Heart left ventricle (tissue), 16 donors: ENCODE measurements at places on chromosomes 16 and 17. TPM values are rescaled to one million over a fixed set of nuclear protein-coding genes. Genes with fewer than 3 reads are reported as not detected.

CTRL gene
- 0.23 TPM for total RNA-seq

SMPD3 gene
- not detected for total RNA-seq

ATP1B2 gene
- 6.6 TPM for total RNA-seq

NOXO1 gene
- total RNA-seq = not detected

KRT28 gene
- not detected for total RNA-seq

CCL2 gene
- total RNA-seq = 49.0 TPM

TMIGD1 gene
- total RNA-seq = not detected

HID1 gene
- total RNA-seq = 5.7 TPM

PDIA2 gene
- 1.7 TPM for total RNA-seq

EFCAB5 gene
- 0.75 TPM for total RNA-seq

HOXB4 gene
- total RNA-seq = 1.7 TPM

CMTM2 gene
- total RNA-seq = 0.52 TPM

IRX6 gene
- 6.7 TPM for total RNA-seq

DNA sequence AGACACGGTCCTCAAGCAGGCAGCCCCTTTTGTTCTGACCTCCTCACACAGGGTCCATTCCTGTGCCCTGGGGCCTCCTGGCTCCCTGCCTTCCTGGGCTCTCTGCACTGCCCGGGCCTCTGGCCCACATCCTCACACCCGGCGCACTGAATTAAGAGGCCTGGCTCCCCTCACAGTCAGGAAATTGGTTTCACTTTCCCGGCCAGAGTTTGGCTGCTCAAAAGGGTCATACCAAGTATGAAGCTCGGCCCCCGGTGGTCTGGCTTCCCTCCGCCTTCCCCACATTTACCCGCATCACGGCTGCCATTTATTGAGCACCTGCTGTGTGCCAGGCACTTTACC is 220.0 kb downstream of the NTN1 start:
- DNase-seq = peak; percentile 62
- peak overlapping the region; percentile 100 for H3K27ac ChIP-seq
- peaks cover 38% of the 10 kb centered on the region for H3K4me1 ChIP-seq
- H3K36me3 ChIP-seq = no peaks in the 10 kb centered on the region

- H3K4me3 ChIP-seq = no peak overlapping the region
- peaks cover 17% of the 10 kb centered on the region for H3K36me3 ChIP-seq
- no peak for DNase-seq
- peaks cover 12% of the 10 kb centered on the region for H3K4me1 ChIP-seq
- no peaks in the 10 kb centered on the region for H3K27me3 ChIP-seq
These were observed 5.8 kb downstream of the SEPHS2 start for GRCh38 chr16:30439720-30440348.

GRCh38 chr17:76484228-76484725 is 16.9 kb downstream of the AANAT start:
- H3K27ac ChIP-seq = no peak overlapping the region
- H3K36me3 ChIP-seq = no peaks in the 10 kb centered on the region
- no peaks in the 10 kb centered on the region for H3K27me3 ChIP-seq
- no peak overlapping the region for H3K4me3 ChIP-seq
- peaks cover 10% of the 10 kb centered on the region for H3K4me1 ChIP-seq

DNA sequence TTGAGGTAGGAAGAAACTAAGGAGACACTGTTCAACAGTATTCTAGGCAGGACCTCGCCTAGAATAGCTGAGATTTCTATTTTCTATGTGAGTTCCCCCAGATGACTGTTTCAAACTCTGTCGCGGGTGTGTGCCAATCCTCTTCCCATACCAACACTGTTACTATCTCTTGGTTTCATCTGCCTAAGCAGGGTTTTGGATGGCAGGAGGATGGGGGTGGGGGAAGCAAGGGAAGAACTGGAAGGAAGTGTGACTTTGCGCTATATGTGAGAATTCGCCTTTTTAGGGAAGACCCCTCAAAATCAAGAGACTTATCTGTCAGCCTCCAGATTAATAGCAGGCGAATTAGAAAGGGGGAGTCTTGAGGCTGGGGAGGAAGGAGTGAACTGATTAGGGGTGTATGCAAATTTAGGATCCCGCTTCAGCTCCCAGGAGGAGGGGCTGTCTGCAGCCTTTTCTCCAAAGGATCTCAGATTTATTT is 521 bp upstream of the G6PC3 start:
- no peaks in the 10 kb centered on the region for H3K27me3 ChIP-seq
- peak overlapping the region; percentile 85 for H3K4me3 ChIP-seq
- peak overlapping the region; percentile 85 for H3K27ac ChIP-seq

GRCh38 chr17:31286587-31286986 is 10.5 kb downstream of the OMG start:
- DNase-seq = no peak
- no peak overlapping the region for H3K27ac ChIP-seq
- H3K4me1 ChIP-seq = no peaks in the 10 kb centered on the region
- no peaks in the 10 kb centered on the region for H3K36me3 ChIP-seq
- no peak overlapping the region for H3K4me3 ChIP-seq

DNA sequence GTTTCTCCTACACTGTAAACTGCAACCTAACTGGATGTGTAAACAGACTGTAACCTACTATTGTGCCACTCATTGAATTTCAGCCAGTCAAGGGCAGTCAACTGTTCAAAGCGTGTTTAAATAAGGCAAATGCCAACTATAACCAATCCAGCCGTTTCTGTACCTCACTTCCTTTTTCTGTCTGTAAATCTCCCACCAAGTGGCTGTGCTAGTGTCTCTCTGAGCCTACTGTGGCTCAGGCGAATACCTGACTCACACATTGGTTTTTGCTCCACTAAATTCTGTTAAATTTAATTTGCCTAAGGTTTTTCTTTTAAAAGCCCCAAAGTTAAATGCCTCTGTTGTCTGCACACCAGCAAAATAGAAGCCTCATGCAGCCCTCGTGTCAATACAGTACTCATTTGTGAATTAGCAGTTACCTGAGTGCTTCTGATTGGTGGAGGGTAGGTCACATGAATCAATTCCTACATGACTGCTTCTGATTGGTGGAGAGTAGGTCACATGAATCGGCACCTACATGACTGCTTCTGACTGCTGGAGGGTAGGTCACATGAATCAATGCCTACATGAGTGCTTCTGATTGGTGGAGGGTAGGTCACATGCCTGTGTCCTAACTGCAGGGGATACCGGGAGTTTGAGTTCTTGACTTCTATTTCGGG is 31.1 kb upstream of the CCR7 start:
- H3K4me3 ChIP-seq = no peak overlapping the region
- DNase-seq = no peak
- H3K4me1 ChIP-seq = no peaks in the 10 kb centered on the region
- H3K27ac ChIP-seq = no peak overlapping the region

- H3K27ac ChIP-seq = no peak overlapping the region
- H3K27me3 ChIP-seq = peaks cover 7% of the 10 kb centered on the region
- no peak overlapping the region for H3K4me3 ChIP-seq
- H3K36me3 ChIP-seq = no peaks in the 10 kb centered on the region
- no peak for DNase-seq
These were observed 26.9 kb downstream of the DNAH2 start for GRCh38 chr17:7744416-7744815.

DNA sequence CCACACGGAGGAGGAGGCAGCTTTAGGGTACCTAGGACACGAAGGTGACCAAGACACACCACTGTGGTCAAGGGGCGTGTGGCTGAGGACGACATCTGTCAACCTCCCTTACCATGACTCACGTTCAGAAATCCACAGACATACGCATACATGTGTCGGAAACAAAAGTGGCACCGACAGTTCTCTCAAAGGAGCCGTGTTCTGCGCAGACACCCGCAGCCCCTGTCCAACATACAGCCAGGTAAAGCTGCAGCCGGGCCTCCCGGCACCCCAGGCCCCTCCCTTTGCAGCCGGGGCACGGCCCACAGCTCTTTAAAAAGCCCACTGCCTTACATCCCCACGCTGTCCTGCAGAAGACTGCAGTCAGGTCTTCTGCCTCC is 40.5 kb upstream of the KLHDC4 start:
- no peak for DNase-seq
- no peaks in the 10 kb centered on the region for H3K36me3 ChIP-seq
- peak overlapping the region; percentile 54 for H3K4me3 ChIP-seq
- H3K27ac ChIP-seq = peak overlapping the region; percentile 67
- H3K27me3 ChIP-seq = no peaks in the 10 kb centered on the region

GRCh38 chr16:14415291-14415690 is 214.8 kb downstream of the PARN start:
- peaks cover 8% of the 10 kb centered on the region for H3K4me1 ChIP-seq
- DNase-seq = no peak
- no peaks in the 10 kb centered on the region for H3K27me3 ChIP-seq
- no peaks in the 10 kb centered on the region for H3K36me3 ChIP-seq

- H3K36me3 ChIP-seq = no peaks in the 10 kb centered on the region
- H3K27me3 ChIP-seq = peaks cover 30% of the 10 kb centered on the region
- peaks cover 21% of the 10 kb centered on the region for H3K4me1 ChIP-seq
- no peak overlapping the region for H3K27ac ChIP-seq
- H3K4me3 ChIP-seq = no peak overlapping the region
These were observed 2.1 kb upstream of the NAGS start for GRCh38 chr17:44002141-44002848.

GRCh38 chr17:68588362-68588761 is 12.8 kb downstream of the FAM20A start:
- no peak overlapping the region for H3K27ac ChIP-seq
- no peaks in the 10 kb centered on the region for H3K36me3 ChIP-seq
- DNase-seq = no peak
- no peaks in the 10 kb centered on the region for H3K27me3 ChIP-seq
- H3K4me3 ChIP-seq = no peak overlapping the region

GRCh38 chr17:6505425-6506142 is 50.8 kb downstream of the PITPNM3 start:
- H3K36me3 ChIP-seq = no peaks in the 10 kb centered on the region
- no peak overlapping the region for H3K27ac ChIP-seq
- DNase-seq = no peak
- H3K4me1 ChIP-seq = no peaks in the 10 kb centered on the region
- no peak overlapping the region for H3K4me3 ChIP-seq

DNA sequence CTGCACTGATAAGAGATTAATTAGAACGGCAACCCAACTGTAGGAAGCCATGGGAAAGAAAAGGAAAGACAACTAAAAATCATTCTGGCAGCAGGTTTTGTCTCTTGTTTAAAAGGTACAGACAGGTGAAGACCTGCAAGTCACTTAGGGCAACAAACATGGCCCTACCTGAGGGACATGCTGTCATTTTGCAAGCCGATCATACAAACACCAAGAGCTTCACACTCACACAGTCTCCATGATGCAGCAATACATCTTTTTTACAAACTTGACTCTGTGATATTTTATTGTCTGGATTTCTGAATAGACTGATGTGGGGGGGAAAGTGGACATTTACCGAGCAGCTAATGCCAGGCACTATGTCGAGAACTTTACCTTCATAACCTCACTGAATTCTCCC is 101.8 kb downstream of the PARN start:
- H3K27ac ChIP-seq = no peak overlapping the region
- H3K27me3 ChIP-seq = no peaks in the 10 kb centered on the region
- no peak overlapping the region for H3K4me3 ChIP-seq

DNA sequence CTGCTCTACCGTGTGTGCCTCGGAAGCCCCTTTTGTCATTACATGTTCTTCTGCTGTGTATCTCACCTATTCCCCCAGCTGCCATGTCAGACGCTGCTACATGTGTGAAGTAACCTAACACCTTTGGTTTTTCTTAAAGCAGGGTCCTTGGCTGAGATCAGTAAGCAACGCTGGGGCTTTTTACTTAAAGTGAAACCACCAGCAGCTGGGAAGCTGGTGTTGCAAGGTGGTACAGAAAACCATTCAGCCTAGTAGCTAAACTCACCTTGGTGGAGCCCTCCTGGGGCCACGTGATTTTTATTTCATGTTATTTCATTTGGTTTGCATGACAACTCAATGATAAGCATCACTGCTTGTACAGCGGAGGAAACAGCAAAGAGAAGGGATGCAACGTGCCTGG is 62.6 kb downstream of the PLCG2 start:
- no peaks in the 10 kb centered on the region for H3K27me3 ChIP-seq
- H3K4me1 ChIP-seq = no peaks in the 10 kb centered on the region
- H3K27ac ChIP-seq = no peak overlapping the region
- H3K4me3 ChIP-seq = no peak overlapping the region
- H3K36me3 ChIP-seq = no peaks in the 10 kb centered on the region

- H3K4me3 ChIP-seq = no peak overlapping the region
- DNase-seq = no peak
- no peaks in the 10 kb centered on the region for H3K36me3 ChIP-seq
- H3K27ac ChIP-seq = no peak overlapping the region
These were observed 321.4 kb downstream of the FOXL1 start for GRCh38 chr16:86899757-86900156.

DNA sequence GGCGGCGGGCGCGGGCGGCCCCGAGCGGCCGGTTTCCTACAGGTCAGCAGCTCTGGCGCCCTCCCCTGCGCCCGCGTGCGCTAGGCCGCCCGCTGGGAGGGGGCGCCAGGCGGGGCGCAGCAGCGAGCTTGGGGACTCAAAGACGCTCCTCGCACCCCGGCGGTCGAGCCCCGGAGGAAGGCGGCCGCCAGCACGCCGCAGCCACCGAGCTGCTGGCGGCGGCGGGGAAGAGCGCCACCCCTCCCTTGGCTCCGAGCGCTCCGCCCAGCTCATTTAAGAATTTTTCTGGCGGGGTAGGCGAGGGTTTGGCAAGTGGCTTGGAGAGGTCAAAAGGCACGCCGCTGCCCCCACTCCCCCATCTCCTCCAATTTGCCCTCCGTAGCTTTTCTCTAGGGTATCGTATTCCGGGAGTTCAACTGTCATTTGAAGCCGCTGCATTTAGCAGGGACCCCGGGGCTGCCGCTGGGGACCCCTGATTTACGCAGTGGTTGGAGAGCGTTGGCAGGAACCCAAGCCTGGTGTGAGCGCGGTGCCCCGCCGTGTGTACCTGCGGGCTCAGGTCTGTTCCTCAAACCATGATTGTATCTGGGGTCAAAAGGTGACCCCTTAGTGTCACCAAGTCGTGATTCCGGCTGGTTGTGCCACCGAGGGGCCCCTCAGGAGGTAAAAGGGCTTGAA is 59.5 kb upstream of the GSE1 start:
- DNase-seq = peak; percentile 84
- no peaks in the 10 kb centered on the region for H3K27me3 ChIP-seq
- H3K27ac ChIP-seq = peak overlapping the region; percentile 47
- peaks cover 33% of the 10 kb centered on the region for H3K4me1 ChIP-seq

DNA sequence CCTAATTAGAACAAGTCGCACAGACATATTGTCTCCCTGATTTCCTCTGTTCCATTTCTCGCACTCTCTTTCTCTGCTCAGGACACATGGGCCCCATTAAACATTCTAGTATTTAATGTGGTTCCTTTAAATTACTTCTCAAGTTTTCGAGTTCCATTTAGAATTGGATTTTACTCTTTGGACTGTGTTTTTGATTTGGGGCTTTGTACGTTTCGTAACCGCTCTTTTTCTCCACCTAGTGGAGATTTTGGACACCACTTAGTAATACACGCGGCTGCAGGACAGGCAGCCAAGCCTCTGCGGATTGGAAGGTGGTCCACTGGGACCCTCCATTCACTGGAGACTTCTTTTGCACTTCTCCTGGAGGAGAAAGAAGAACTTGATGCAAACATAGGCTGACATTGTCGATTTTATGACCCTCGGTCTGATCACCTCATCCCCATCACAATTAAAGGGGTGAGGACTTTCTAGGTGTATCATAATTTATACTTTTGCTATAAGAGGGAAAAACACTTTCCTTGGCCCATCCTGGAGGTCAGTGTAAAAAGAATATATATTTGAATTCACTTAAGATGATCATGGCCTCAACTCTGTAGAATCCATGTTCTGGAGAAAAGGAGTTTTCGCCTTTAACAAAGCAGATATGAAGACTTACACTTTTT is 85.7 kb downstream of the NOG start:
- no peak overlapping the region for H3K4me3 ChIP-seq
- H3K27ac ChIP-seq = no peak overlapping the region
- no peaks in the 10 kb centered on the region for H3K36me3 ChIP-seq
- no peak for DNase-seq
- H3K4me1 ChIP-seq = peaks cover 11% of the 10 kb centered on the region
